Thymus (tissue), 14 donors: ENCODE measurements at places on chromosomes 12 and 14.

- no peaks in the 10 kb centered on the region for H3K36me3 ChIP-seq
- no peaks in the 10 kb centered on the region for H3K4me1 ChIP-seq
- no peaks in the 10 kb centered on the region for H3K27me3 ChIP-seq
- no peak for DNase-seq
- H3K4me3 ChIP-seq: no peak overlapping the region
Observed at GRCh38 chr12:38931461-38931860, 26.1 kb upstream of the CPNE8 start.

DNA sequence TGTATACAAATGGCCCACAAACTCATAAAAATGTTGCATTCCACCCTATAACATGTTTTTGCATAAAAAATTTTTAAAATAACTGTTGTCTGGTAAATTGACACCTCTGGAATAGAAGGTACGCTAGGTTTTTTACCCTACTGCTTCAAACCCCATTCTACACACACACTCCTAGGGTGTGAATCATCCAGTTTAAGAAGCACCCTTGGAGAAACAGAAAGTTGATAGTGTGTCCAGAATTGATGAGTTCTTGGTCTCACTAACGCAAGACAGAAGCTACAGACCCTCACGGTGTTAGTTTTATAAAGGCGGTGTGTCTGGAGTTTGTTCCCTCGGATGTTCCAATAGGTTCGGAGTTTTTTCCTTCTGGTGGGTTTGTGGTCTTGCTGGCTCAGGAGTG is 158.5 kb downstream of the KLRB1 start:
- DNase-seq: no peak
- H3K4me1 ChIP-seq: no peaks in the 10 kb centered on the region
- H3K36me3 ChIP-seq: no peaks in the 10 kb centered on the region

- H3K36me3 ChIP-seq: peaks cover 3% of the 10 kb centered on the region
- peaks cover 40% of the 10 kb centered on the region for H3K4me1 ChIP-seq
- H3K27me3 ChIP-seq: no peaks in the 10 kb centered on the region
- no peak overlapping the region for H3K27ac ChIP-seq
- no peak overlapping the region for H3K4me3 ChIP-seq
Observed at GRCh38 chr12:54386403-54387113, 2.0 kb upstream of the ZNF385A start.

DNA sequence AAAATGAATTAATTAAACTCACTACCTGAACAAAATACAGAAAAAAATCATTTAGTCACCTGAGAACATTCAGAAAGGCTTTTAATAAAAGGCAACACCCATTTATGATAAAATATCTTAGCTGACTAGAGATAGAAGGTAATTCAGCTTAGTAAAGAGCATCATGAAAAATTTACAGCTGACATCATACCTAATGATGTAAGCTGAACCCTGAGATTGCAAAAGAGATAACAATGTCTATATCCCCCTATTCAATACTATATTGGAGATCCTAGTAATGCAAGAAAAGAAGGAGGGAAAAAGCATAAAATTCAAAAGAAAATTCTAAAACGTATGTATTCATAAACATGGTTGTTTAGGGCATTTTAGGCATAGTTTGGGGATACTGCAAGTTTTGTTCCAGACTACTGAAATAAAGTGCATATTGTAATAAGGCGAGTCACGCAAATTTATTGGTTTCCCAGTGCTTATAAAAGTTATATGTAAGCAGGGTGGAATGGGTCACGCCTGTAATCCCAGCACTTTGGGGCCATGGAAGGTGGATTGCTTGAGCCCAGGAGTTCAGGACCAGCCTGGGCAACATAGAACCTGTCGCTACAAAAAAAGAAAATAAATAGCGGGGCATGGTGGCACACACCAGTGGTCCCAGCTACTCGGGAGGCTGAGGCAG is 292.0 kb downstream of the FBXL14 start:
- H3K4me1 ChIP-seq: no peaks in the 10 kb centered on the region
- H3K27me3 ChIP-seq: no peaks in the 10 kb centered on the region
- H3K36me3 ChIP-seq: peaks cover under 1% of the 10 kb centered on the region

GRCh38 chr14:102154821-102155549 is 15.3 kb downstream of the WDR20 start:
- no peaks in the 10 kb centered on the region for H3K27me3 ChIP-seq
- H3K27ac ChIP-seq: no peak overlapping the region
- no peak overlapping the region for H3K4me3 ChIP-seq
- DNase-seq: no peak
- H3K4me1 ChIP-seq: no peaks in the 10 kb centered on the region

- H3K4me1 ChIP-seq: no peaks in the 10 kb centered on the region
- no peak for DNase-seq
- H3K27me3 ChIP-seq: no peaks in the 10 kb centered on the region
- H3K27ac ChIP-seq: no peak overlapping the region
- H3K4me3 ChIP-seq: no peak overlapping the region
Observed at GRCh38 chr12:83823386-83824045, 1089.1 kb downstream of the SLC6A15 start.

DNA sequence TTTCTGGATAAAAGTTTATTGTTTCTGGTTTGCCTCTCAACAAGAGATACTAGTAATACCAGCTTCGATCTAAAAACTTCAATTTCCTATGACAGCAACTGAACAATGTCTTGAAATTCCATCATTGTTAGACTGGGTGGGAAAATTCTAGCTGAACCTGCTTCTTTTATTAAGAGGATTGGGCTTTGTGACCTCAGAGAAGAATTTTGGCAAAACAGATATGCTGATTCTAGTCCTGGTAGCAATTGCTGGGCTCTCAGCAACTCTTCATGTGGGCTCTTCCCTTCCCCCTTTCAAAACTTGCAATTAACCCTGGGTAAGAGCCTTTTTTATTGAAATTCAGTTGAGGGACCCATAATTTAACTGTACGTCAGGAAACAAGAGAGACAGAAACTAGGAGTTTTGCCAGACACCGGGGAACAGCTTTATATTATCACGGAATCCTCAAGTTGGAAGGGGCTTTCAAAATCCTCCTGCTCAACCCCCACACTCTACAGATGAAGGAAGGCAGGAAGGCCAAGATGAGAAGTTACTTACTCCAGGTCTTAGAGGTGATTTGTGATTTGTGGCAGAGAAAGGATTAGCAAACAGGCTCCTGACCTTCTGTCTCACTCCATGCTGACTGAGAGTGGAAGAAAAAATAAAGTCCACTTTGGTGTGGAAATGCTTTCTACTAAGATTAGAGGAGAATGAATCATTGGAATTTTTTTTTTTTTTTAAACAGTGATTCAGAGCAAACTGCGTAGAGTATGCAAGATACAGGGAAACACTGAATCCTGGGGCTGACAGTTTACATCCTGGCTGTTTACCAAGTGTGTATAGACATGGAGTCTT is 239.0 kb upstream of the ATP2B1 start:
- no peak overlapping the region for H3K4me3 ChIP-seq
- no peaks in the 10 kb centered on the region for H3K27me3 ChIP-seq
- H3K27ac ChIP-seq: no peak overlapping the region
- no peaks in the 10 kb centered on the region for H3K36me3 ChIP-seq

GRCh38 chr12:31470459-31470858 is 120.5 kb downstream of the DENND5B start:
- no peak for DNase-seq
- H3K4me1 ChIP-seq: no peaks in the 10 kb centered on the region
- H3K4me3 ChIP-seq: no peak overlapping the region
- H3K27ac ChIP-seq: no peak overlapping the region
- H3K36me3 ChIP-seq: no peaks in the 10 kb centered on the region

DNA sequence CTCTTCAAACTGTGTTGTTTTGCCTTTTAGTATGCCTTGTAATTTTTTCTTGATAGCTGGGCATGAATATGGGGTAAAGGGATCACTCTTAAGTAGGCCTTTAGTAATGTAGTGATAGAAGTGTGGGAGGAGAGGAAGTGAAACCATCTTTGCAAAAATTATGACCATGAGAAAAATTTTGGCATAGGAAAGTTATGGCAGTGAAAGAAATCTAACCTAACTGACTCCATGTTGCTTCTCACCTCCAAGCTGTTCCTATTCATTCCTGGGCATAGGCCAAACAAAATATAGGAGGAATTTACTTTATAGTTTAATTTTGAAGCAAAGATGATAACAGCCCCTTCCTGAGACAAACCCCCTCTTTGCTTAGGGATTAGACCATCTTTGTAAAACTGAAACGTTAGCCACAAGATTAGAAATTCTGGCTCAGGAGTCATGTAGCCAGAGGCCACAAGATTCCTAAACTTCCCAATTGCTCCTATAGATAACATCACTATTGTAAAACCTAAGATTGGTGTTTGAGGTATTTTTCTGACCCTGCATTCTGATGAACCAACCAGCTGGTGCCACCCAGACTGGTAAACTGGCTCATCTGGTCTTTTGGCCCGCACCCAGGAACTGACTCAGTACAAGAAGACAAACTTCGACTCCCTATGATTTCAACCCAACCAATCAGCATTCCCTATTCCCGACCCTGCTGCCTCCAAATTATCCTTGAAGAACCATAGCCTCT is 45.8 kb downstream of the CRADD start:
- H3K4me1 ChIP-seq: no peaks in the 10 kb centered on the region
- no peaks in the 10 kb centered on the region for H3K27me3 ChIP-seq
- no peak for DNase-seq
- no peak overlapping the region for H3K27ac ChIP-seq

GRCh38 chr12:29131539-29131938 is 17.5 kb upstream of the FAR2 start:
- no peak for DNase-seq
- H3K27me3 ChIP-seq: no peaks in the 10 kb centered on the region
- H3K27ac ChIP-seq: no peak overlapping the region
- H3K36me3 ChIP-seq: no peaks in the 10 kb centered on the region

DNA sequence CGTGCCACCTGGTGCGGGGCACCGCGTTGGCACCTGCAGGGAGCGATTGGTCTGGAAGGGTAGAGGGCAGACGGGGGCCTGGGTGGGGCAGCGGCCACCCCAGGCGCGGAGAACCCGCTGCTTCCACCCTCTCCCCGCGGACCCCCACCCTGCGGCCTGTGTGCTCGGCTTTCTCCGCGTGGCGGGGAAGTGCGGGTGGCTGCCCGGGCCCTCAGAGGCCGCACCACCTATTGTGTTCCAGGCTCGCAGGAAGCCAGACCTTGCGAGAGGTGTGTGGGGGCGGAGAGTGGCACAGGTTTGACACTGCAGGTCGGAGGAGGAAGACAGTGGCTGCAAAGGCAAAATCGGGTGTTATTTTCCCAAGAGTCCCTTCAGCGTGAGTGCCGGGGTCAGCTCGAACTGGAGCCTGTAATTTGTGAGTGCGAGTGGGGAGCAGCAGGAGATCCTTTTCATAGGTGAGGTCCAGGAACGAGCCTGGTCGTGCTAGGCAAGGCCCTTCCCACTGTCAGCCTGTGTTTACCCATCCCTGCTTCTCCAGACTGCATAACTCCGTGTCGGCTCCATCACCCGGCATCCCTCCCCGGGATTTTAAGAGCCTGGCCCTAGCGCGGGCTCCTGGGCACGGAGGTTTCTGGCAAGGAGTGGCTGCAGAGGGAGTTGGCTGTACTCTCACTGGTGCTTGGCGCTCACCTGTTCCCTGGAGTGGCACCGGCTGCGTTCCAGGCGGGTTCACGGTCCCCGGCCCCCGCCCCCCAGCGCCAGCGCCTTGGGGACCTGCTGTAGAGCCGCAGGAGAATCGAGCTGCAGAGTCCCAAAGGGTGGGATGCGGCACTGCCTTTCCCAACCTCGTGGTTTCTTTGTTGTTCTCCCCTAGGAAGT is 935 bp downstream of the TBC1D30 start:
- no peaks in the 10 kb centered on the region for H3K36me3 ChIP-seq
- H3K27ac ChIP-seq: no peak overlapping the region
- DNase-seq: no peak
- H3K27me3 ChIP-seq: peaks cover 42% of the 10 kb centered on the region
- peaks cover 4% of the 10 kb centered on the region for H3K4me1 ChIP-seq

DNA sequence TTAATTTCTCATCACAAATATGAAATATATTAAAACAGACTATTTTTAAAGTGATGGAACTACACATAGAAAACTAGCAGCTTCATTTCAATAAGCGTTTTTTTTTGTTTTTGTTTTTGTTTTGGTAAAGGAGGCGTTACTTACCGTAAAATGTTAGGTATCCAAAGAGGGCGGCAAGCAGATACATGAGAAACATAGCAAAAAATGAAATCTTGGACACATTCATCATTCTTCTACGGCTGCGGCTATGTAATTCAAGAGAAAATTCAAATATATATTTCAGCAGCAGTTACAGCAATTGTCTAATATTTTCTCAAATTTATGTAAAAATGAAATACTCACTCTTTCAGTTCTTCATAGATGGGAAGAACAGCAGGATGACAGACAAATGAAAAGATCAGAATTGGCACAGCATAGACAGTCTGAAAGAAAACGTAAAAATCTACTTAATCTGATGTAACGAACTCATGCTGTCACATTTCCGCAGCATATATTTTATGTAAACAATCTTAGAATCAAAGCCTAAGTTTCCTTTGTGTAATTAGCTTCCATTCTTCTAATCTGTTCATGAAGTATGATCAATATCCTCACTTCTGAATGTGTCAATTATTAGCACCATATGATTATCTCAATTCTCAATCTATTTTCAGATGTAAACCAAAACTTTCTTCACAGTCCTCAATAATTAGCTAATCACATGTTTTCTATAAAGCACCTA is 8.8 kb downstream of the SLC38A2 start:
- peaks cover 9% of the 10 kb centered on the region for H3K4me1 ChIP-seq
- H3K4me3 ChIP-seq: no peak overlapping the region
- peaks cover 36% of the 10 kb centered on the region for H3K36me3 ChIP-seq
- H3K27ac ChIP-seq: no peak overlapping the region
- no peak for DNase-seq
- H3K27me3 ChIP-seq: no peaks in the 10 kb centered on the region

DNA sequence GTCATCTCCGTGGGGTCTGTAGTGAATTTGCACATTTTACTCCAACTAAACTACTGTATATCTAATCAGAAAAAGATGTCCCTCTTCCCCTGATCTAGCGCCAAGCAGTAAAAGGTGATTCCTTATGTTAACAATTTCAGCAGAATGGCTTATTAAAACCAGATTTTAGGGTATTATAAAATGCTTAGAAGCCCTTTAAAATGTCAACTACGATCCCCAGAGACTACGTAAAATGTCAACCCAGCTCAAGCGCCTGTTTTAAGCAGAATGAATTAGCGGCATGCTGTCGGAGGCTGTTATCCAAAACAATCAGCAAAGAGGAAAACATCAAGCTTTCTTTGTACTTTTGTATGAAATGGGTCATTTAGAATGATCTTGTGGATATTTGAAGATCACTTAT is 408.9 kb downstream of the SOX5 start:
- no peaks in the 10 kb centered on the region for H3K36me3 ChIP-seq
- no peaks in the 10 kb centered on the region for H3K27me3 ChIP-seq
- H3K27ac ChIP-seq: no peak overlapping the region
- H3K4me3 ChIP-seq: no peak overlapping the region
